RCC 7860 (cell line): ENCODE measurements at places on chromosomes 12 and 14.

DNA sequence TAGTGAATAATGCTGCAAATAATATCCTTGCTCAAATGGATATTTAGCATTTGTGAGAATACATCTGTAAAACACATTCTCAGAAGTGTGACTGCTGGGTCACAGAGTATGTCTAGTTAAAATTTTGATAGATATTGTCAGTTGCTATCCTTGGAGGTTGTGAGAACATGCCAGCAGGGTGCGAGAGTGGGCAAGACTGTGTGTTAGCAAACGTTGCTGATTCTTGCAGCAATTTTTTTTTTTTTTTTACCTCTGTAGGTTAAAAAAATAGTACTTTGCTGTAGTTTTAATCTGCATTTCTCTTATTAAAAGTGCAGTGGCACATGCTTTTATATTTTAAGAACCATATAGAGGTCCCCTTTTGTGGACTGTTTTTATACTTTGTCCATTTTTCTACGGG, 4.5 kb upstream of the NYNRIN start:
- DNase-seq = no peak

DNA sequence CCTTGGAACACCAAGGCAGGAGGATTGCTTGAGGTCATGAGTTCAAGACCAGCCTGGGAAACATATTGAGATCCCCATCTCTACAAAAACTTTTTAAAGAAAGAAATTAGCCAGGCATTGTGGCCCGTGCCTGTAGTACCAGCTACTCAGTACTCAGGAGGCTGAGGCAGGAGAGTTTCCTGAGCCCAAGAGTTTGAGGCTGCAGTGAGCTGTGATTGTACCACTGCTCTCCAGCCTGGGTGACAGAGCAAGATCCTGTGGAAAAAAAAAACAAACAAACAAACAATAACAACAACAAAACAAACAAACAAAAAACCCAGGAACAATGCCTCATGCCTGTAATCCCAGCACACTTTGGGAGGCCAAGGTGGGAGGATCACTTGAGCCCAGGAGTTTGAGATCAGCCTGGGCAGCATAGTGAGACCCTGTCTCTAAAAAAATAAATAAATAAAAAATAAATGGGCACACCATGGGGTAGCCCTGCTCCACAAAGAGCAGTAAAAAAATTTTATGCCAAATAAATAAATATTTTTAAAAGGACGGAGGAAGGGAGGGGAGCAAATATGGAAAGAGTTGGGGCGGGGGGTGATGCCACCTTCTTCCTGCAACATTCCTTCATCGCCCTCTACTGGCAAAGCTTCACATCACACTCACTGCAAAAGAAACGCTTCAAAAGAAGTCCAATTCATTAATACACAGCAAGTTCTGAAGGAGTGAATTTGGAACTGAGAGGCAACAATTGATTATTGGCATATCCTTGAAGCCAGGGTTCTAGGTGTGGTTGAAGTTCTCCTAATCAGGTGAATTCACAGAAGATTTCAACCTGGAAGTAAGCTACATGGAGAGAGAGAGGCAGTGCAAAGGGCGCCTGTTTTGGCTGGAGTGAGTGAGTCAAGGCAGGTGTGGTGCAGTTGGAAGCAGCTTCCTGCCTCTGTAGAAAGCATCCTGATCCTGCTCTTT, 8.8 kb upstream of the GNPTAB start:
- DNase-seq = peak; percentile 18

DNA sequence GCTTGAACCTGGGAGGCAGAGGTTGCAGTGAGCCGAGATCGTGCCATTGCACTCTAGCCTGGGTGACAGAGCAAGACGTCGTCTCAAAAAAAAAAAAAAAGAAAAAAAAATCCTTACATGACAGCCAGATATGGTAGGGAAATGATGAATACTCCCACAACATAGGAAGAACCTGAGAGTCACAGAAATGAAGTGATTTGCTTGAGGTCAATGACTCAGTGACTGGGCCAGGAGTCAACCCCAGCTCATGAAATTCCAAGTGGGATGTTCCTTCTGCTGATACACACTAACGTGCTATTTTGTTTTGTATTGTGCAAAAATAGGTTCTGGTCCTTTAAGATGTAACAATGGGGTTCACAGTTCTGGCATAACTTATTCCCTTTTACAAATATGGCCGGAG, 9.0 kb downstream of the RHOF start:
- peak; percentile 95 for DNase-seq

GRCh38 chr12:101671157-101671791, 26.2 kb upstream of the CHPT1 start:
- DNase-seq = no peak

DNA sequence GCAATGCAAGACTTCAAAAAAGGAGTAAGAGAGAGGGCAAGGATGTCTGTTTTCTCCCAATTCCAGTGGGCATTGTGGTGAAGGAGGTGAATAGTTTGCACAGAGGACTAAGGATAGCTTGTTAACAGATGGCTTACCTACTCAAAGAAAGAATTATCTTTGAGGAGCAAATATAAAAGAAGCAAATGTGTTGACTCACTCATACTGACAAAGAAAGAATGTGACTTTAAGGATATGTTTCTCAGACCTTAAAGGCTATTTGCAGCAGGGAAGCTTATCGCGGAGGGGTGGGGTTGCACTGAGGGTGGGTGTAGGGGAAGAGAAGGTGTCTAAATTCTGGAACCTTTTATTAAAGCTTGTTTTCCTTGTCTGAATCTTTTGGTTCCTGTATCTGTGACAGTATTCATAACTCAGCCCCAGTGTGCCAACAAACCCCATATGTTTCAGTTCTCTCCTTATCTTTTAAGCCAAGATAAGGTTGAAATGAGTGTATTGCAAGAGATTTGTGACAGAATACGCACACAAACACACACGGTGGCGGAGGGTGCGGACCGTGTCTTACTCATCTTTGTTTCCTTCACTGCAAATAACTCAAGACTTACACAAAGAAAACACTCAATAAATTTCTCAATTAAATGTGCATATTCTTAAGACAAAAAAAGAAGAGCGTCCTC, 146.4 kb upstream of the ARID2 start:
- no peak for DNase-seq

- no peak for DNase-seq
Observed at GRCh38 chr12:71130521-71131069, 27.2 kb downstream of the TSPAN8 start.

GRCh38 chr14:36555998-36556743, 26.2 kb downstream of the NKX2-8 start:
- DNase-seq = no peak

DNA sequence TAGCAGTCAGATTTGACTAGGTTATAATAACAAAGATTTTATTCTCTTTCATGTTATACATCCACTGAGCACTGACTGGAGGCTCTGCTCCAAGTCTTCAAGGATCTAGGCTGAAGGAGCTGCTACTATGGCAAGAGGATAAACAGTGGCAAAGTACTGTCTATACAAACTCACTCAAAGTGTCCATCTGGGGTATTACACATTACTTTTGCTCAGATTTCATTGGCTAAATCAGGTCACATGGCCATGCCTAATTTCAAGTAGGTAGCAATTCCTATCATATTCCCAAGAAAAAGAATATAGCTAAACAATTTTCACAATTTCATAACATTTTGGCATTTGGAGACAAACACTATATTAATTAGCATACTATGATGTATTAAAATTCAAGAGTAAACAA, 40.9 kb downstream of the CDK17 start:
- no peak for DNase-seq

DNA sequence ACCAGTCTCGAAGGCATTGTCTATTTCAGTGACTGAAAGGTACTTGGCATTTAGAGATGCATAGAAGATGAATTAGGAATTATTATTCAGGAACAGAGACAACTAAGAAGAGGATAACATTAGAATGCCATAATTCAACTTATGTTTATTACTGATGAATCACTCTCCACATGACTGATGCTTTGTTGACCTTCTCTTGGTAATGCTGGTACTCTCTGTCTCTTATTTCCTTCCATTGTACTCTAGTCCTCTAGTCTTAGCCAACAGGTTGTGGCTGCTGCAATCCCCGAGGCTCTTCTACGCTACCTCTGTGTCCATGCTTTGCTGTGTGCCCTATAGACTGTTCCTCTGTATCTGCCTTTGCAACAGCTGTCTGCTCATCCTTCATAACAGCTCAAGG, 652.9 kb downstream of the NRXN3 start:
- DNase-seq = no peak

- no peak for DNase-seq
Observed at GRCh38 chr14:73771848-73772638, 57.9 kb upstream of the PNMA1 start.

DNA sequence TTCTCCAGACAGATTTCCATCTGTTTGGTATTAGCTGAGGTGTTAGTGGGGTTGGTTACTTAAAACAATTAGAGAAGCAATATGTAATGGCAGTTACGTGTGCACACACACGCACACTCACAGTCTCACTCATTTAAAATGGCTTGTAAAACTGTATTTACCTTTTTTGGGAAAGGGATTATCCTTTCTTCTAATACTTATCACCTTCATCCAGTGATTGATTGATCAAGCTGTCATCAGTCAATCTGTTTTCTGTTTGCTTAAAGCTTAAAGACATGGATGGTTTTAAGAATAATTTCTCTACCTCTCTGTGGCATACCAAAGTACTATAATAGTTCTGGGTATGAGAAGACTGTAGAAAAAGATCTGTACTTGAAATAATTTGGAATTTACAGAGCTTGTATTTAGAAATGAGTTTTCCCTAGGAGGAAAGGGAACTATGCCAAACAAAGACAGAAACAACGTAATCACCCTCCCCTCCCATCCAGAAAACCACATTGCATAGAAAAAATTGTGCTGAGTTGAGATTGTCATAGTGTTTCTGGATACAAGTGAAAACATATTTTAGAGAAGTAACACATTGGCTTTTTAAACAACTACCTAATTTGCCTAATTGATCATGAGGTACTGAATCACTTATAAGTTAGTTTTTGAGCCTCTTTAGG, 455.8 kb downstream of the PCNX1 start:
- DNase-seq = no peak

DNA sequence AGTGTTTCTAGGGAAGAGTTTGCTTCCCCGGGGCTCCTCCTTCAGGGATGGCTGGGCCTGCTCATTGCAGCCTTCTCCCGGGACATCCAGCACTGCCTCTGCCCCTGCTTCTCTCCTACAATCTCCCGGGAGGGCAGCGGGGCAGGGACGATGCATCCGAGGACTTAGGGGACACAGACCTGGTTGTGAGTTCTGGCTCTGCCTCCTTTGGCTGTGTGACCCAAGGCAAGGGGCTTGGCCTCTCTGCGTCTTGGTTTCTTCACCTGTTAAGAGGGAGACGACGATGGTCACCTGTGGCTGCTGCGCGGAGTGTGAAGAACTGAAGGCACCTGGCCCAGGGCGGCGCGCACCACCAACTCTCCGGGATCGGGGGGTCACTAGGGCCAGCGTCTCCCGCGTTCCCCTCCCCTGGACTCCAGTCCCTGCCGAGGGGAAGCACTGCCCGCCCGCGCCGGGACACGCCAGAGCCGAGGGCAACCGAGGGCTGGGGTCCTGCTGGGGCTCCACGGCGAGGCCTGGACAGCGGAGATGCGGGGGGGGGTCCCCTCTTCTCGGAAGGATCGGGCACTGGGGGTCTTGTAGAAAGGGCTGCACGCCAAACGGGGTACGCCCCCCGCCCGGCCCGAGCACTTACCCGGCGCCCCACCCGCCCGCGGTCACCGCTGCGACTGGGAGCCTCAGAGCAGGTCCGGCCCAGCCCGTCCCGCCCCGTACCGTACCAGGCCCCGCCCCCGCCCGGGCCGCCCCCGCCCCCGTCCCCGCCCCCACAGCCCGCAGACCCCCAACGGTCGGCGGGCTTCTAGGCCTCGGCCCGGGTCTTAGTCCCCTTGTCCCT, at the start of gene HVCN1:
Gene HVCN1, minus strand, starts transcription at position 670 of the 835 bp plus-strand sequence. CDS start 5,870 bp downstream, outside the sequence.
- no peak for DNase-seq

GRCh38 chr12:70383886-70384285, 17.8 kb downstream of the KCNMB4 start:
- DNase-seq = no peak

- no peak for DNase-seq
Observed at GRCh38 chr14:86168371-86168770, 638.4 kb downstream of the FLRT2 start.

DNA sequence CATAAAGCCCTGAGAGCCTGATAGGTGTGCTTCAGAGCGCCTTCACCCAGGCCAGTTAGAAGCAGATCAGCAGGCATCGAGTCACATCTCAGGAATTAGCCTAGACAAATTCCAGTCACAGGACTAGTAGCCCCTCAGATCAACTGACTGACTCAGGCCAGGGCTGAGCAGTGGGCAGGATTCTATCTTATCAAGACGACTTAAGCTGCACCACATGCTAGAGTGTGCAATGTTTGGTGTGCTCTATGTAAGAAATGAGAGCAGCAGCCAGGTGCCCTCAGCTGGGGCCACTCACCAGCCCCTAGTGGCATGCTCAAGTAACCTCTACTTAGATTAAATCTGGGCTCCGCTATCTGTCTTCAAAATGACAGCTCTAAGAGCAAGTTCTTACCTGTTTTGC, 19.7 kb upstream of the NGB start:
- DNase-seq = no peak

- DNase-seq = no peak
Observed at GRCh38 chr14:22122227-22122818, 448.7 kb upstream of the OR4E1 start.

GRCh38 chr14:101997429-101998336, 33.3 kb downstream of the DYNC1H1 start:
- no peak for DNase-seq

GRCh38 chr14:69260190-69260860, 367 bp downstream of the GALNT16 start:
- no peak for DNase-seq

GRCh38 chr12:51869931-51870330, 18.0 kb upstream of the ANKRD33 start:
- no peak for DNase-seq

DNA sequence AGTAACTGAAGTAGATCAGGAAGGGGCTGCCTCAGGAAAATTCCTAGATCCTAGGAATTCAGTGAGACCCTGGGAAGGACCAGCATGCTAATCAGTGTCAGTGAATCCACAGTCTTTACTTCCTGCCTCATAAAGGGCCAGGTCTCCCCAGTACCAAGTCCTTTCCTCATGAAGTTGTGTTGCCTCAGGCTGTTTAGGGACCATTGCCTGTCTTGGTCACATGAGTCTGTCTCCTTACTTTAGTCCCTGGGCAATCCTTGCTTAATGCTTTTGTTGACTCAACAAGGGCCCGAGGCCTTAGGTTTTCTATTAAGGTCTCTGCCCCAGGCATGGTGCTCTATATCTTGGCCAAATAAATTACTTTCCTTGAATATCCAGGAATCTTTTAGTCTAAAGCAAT, 16.1 kb upstream of the ATF1 start:
- no peak for DNase-seq

DNA sequence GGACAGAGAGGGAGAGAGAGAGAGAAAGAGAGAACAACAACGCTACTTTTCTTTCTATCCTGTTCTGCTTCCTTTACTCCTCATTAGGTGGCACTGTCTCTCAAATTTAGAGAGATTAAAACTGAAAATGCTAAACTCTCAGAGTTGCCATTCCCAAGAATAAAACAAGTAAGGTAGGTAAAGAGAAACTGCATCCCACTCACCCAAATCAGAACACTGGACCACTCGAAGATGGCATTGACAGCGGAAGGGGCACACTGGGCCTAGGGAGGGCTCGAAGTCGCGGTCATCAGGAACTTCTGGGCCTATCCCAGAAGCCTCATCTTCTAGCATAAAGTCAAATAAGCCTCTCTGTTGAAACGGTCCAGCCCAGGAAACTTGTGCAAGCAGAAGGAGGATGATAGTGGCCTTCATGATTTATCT, 4.5 kb downstream of the DCN start:
- DNase-seq = peak; percentile 27
